Adrenal gland (tissue), 19 donors: ENCODE measurements at places on chromosomes 2 and 18. TPM values are rescaled to one million over a fixed set of nuclear protein-coding genes. Genes with fewer than 3 reads are reported as not detected.

The TYMS gene
- total RNA-seq, result 2.9 TPM

The CCDC195 gene
- total RNA-seq, result not detected

The CYTIP gene
- total RNA-seq, result 3.1 TPM

The CDKL4 gene
- 1.5 TPM for total RNA-seq

The ALKAL2 gene
- 316 TPM for total RNA-seq

DNA sequence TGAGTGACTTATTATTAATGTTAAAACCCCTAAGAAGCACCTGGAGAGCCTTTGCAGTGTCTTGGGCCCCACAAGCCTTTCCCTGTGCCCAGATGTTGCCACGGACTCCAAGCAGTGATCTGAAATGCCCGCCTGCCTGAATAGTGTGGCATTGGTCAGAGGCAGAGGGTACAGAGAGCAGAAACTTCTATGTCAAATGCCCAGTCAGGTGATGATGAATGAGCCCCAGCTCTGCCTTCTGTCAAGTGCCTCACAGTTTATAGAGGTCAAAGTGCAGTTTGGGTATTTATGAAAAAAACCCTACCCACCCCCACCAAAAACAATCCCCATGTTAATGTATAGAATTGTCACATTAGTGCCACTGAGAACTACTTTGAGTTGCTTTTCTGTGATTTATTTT lies 170.0 kb upstream of the SIX3 start:
- DNase-seq, result no peak

GRCh38 chr2:145524303-145524702 lies 1004.4 kb upstream of the ZEB2 start:
- DNase-seq, result no peak

DNA sequence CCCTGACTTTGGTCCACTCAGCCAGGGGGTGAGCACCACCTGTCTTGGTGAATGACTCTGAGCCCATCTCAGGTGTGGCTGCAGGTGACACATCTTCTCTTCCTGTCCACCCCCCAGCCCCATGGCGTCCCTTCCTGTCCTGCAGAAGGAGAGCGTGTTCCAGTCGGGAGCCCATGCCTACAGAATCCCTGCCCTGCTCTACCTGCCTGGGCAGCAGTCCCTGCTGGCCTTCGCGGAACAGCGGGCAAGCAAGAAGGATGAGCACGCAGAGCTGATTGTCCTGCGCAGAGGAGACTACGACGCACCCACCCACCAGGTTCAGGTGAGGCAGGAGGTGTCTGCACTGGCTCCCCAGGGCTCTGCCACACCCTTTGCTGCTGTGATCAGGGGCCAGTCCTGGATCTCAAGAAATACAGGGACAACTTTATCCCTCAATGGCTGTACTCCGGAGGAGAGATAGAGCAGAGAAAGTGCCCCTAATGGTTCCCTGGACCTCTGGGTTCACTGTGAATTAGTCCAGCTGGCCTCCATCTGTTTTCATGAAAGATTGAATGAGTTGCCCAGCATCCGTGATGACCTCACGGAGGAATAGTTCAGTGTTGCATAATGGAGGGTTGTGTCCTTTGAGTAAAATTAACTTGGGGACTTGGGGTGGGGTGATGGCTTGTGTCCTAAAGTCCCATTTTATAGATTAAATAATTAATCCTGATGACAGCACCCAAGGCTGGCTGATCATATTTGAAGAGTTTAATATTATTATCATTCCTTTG lies at the start of gene NEU2:
Gene NEU2, plus strand, starts transcription at position 122 of the 770 bp plus-strand sequence. Its CDS starts 0 bp downstream, at position 122.
- DNase-seq, result no peak

DNA sequence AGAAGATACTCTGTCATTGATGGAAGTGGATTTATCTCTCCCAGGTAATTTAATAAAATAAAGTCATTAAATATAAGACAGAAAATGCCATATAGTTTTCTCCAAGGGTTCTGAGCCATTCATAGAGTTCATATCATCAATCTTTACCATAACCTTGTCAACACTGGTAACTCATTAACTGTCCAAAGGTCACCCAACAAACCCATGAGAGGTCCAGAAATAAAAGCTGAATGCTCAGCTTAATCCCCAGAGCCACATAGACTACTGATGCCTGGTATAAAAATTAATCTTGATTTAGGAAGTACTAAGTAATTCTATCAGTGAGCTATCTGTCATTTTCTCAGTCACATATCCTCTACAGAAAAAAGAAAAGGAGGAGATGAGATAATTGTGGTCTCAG lies 903.0 kb upstream of the DDX18 start:
- no peak for DNase-seq

- no peak for DNase-seq
Observed at GRCh38 chr18:44497757-44498490, 182.8 kb upstream of the SETBP1 start.

GRCh38 chr18:25348386-25349130 lies 3.4 kb downstream of the ZNF521 start:
- DNase-seq, result no peak

DNA sequence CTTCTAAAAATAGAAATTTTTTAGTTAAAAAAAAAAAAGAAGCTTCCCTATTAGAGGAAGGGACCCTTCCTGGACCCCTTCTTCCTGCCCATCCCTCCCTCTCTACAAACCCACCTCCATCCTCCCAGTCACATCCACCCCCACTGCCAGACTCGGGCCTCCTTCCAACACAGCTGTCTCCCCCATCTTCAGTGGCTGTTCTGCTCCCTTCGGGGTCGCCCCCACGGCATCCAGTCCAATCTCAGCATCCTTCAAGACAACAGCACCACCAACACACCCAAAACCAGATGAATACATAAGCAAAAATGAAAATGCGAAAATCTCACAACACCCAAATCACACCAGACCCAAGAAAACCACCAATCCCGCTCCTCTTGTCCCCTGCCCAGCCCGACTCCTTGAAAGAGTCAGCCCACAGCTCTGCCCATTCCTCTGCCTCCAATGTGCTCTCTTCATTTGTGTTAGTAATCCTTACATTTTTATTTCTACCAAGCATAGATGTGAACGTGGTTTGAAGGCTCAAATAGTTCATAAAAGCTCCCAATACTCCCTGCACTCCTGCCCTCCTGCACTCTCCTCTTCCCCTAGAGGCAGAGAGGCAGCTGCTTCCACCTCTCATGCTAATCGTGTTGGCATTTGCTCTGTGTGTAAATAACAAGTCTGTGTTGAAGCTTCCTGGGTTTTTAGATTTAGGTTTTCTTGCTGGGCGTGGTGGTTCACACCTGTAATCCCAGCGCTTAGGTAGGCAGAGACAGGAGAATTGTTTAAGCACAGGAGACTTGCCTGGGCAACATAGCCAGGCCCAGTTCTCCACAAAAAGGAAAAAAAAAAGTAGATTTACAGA lies 37.0 kb downstream of the MAL start:
- DNase-seq, result no peak

GRCh38 chr18:63367053-63367953 lies at the start of gene KDSR:
KDSR (minus strand) TSS chr18:63367206; CDS start chr18:63367118, 88 bp downstream.
- DNase-seq, result peak; percentile 96

DNA sequence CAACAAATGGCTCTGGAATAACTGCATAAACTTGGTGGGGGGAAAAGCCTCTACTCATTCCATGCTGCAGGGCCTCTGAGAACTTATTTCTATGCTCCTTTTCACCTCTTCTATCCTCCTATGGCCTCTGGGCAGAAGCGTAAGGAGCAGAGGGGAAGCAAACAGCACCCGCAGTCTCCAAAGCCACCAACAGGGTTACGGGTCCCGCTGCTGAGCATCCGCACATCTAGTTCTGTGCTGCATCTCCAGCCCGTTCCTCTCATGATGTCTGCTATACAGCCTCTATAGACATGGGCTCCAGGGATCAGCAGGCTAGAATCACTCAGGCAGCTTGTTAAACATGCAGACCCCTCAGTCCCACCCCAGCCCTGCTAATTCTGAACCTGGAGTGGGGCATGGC lies 25.9 kb downstream of the PSTPIP2 start:
- DNase-seq, result no peak
